Fibroblast of lung (primary cell): ENCODE measurements at places on chromosomes 11 and 22. TPM values are rescaled to one million over a fixed set of nuclear protein-coding genes. Genes with fewer than 3 reads are reported as not detected.
A peak's percentile ranks its signal among the peaks of the same experiment; 100 is the strongest.

DNA sequence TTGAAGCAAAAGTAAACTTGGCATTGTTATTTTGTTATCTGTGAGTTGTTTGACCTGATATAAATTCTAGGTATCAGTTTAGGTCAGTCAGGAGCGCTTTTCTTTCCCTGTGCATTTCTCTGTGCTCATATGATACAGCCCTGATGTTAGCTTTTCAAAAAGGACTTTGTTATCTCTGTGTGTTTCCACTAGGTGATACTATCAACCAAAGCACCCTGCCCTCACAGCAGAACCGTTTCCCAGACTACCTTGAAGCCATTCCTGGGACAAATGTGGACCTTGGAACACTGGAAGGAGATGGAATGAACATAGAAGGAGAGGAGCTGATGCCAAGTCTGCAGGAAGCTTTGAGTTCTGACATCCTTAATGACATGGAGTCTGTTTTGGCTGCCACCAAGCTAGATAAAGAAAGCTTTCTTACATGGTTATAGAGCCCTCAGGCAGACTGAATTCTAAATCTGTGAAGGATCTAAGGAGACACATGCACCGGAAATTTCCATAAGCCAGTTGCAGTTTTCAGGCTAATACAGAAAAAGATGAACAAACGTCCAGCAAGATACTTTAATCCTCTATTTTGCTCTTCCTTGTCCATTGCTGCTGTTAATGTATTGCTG is 87.7 kb upstream of the BIRC3 start:
- no peak for DNase-seq

GRCh38 chr11:124872741-124873140 is 7.5 kb downstream of the ROBO3 start:
- DNase-seq: no peak

DNA sequence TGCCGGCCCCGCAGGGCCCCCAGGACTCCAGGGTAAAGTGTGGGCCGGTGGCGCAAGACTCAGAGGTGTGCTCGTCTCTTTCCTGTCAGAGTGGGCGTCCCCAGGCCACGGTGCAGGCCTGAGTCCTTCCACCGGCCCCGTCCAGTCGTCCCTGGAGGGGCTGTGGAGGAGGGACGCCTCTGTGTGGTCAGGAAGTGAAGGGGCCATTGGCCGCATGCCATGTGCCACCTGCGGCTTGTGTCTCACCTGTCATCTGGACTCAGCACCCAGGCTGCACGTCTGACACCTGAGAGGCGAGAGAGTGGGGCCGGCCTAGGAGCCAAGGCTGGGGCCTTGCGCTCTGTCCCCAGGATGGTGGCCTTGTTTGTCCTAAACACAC is 25.2 kb downstream of the MUC6 start:
- no peak for DNase-seq

MMP3 gene
- total RNA-seq: 1.8 and 47.1 TPM in 2 replicates

DNA sequence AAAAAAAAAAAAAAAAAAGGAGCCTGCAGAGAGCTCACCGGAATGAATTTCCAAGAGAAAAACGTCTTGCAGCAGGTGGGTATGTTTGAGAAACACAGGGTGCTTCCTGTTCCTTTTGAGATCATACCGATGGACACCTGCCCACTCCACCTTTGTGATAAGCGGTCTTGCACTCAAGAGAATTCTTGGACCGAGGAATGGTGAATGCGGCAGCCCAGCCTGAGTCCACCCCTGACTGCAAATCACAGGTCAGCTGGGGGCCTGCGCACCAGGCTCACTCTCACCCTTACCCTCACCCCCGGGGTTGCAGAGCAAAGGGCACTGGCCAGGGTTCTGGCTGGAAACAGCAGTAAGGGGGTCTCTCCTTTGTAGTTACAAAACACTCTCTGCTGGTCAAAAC is 16.8 kb upstream of the TEF start:
- DNase-seq: no peak

DDX25 gene
- not detected in 2 replicates for total RNA-seq

CHADL gene
- 2.1 and 3.1 TPM in 2 replicates for total RNA-seq

DNA sequence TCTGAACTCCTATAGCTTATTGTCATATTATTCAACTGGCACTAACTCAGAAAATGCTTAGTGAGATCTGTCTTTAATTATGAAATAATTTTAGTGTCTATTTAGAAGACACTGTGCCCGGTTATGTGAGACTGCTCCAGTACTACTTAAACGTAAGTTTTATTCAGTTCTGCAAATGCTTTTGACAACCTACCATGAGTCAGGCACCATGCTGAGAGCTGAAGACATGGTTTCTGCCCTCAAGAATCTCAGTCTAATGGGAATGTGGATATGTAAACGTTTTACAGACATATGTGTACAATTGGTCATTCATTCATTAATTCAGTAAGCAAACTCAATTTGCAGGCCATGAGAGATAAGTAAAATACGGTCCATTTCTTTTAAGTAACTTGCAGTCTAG is 40.0 kb downstream of the DCUN1D5 start:
- peak; percentile 80 for DNase-seq

DNA sequence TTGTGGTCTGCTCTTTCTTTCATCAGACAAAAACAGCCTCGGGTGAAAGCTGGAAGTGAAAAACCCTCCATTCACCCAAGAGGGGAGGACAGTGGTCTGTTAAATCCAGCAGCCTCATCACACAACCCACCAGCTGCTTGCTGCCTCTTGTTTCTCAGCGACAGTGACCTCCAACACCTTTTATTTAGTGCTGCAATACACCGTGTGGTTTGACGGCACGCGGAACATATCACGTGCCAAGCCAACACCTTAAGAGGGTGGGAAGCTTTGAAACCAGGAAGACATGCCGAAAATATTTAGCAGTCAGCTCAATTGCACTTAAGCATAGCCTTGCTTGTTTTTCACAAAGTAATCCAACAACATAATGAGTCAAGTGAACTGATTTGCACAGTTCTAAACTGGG is 39.8 kb upstream of the POGLUT3 start:
- DNase-seq: peak; percentile 7

GRCh38 chr11:887589-887988 is 23.0 kb downstream of the CHID1 start:
- no peak for DNase-seq

DNA sequence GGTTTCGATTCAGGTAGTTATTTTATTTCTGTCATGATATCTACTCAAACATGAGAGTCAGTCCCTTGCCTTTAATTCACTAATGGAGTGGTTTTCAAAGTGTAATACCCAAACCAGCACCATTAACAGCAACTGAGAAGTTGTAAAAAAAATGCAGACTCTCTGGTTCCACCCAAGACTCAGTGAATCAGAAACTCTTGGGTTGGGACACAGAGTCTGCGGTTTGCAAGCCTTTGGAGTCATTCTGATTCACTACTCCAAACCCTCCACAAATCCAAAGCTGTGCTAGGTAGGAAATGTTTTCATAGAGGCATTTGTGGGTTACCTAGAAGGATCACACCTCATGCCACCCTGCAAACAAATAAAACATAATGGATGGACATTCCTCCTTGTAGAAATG is 340.1 kb downstream of the NTM start:
- DNase-seq: no peak

- no peak for DNase-seq
These were observed 15.3 kb downstream of the RCOR2 start for GRCh38 chr11:63901660-63902059.

TEX12 gene
- total RNA-seq: 0.17 TPM in 1 of 2 replicates, not detected in the other

SYNGR1 gene
- 7.7 and 13.0 TPM in 2 replicates for total RNA-seq

SLC3A2 gene
- total RNA-seq: 344 and 441 TPM in 2 replicates

- no peak for DNase-seq
These were observed 515 bp downstream of the BACE1 start for GRCh38 chr11:117315285-117316196.

GRCh38 chr22:33076343-33076742 is 18.2 kb upstream of the SYN3 start:
- no peak for DNase-seq

PPP2R5B gene
- 6.2 and 12.1 TPM in 2 replicates for total RNA-seq

- DNase-seq: peak; percentile 26
These were observed 137.1 kb downstream of the ADAMTS15 start for GRCh38 chr11:130585545-130585944.

DNA sequence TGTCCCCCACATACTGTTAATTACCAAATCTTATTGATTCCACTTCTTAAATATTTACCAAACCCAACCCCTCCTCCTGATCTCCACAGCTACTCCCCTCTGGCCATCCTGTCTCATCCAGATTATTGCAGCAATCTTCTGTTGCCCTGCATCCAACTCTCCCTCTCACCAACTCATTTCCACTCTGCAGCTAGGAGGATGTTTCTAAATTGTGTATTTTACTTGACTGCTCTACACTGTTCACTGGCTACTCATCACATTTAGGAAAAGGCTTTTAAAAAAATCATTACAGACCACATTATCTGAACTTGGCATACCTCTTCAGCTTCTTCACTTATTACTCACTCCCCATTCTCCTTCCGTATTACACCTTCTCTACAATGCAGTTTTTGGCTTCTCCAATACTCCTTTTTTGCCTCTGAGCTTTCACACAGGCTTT is 117.9 kb downstream of the ATG16L2 start:
- DNase-seq: peak; percentile 74

GRCh38 chr11:66388780-66389386 is 17.3 kb upstream of the SLC29A2 start:
- peak; percentile 56 for DNase-seq

- DNase-seq: no peak
These were observed 1.1 kb downstream of the IGLL5 start for GRCh38 chr22:22888571-22889353.

TXNRD2 gene
- 18.2 and 30.7 TPM in 2 replicates for total RNA-seq

DNA sequence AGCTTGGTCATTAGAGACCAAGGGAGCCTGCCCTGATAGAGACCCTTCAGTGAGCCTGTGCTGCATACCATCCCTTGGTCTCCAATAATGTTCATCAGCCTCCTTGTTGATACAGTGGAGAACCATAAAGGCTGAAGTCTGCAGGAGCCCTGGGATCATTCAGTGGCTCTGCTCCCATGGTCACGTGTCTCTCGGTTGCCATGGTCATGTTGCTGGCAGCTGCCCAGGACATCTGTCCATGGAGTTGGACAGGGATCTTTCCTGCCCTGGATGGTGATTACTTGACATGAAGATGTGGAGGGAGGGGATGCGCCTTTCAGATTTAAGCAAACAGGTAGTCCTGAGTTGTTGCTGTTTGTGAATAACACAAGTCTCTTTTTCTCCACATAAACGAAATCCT is 38.2 kb downstream of the CYB5R2 start:
- no peak for DNase-seq

GRCh38 chr11:64777449-64778222 is 706 bp downstream of the SF1 start:
- DNase-seq: peak; percentile 81

- DNase-seq: no peak
These were observed 94.8 kb upstream of the AMOTL1 start for GRCh38 chr11:94673386-94673785.

DNA sequence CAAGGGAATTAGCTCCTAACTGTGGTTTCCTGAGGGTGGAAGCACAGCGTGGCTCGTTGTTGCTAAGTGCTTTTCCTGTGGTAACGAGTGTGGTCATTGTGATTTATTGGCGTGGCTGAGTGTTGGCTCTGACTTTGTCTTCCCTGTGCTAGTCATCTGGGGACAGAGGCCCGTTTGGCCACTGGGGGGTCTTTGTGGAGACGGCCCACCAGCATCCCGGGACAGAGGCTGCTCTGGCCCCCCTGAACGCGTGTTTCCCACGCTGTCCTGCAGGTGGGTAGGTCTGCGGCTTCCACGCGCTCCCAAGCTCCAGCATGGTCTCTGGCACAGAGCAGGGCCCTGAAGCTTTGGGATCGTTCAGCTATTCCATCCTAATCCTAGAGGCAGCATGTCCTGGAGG is 1040.0 kb downstream of the TBC1D22A start:
- no peak for DNase-seq

DNA sequence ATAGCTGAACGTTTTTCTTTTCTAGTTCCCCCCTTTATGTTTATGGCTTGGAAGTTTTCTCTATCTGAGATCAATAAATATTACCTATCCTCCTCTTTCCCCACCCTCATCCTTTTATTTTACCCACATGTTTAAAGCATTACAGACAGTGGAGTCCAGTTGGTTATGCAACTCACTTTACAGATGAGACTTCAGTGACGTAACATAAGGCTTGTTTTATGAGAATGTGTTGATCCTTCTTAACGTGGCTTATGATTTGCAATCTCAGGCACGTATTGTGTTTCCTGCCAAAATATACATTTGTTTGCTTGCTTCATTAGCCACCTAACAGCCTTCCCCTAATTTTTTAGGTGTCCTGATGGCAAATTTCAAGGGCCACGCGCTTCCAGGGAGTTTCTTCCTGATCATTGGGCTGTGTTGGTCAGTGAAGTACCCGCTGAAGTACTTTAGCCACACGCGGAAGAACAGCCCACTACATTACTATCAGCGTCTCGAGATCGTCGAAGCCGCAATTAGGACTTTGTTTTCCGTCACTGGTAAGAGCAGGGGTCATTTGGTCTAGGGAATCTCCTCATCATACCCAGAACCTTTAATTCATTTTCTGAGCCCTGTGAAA is 36.6 kb downstream of the TMEM45B start:
- DNase-seq: no peak

OR10G6 gene
- total RNA-seq: not detected in 2 replicates

BBOX1 gene
- total RNA-seq: not detected in 2 replicates

DNA sequence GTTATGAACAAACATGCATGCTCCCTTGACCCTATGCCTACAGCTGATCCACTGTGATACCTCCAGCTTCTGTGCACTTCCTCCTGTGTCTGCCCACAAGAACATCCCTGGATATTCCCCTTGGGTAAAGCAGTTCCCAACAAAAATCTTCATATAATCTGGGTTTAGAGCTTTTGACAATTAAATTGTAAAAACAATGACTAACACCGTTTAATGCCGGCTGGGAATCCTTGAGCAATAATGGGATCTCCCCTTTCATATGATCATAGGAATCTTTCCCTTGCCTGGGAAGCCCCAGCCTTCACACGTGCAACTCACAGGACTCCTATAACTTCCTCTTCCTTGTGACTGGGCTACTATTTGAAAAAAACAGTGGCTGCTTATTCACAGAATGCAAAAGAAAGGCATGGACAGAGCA is 6.3 kb upstream of the ZC3H12C start:
- peak; percentile 37 for DNase-seq

- no peak for DNase-seq
These were observed 2.0 kb downstream of the PDGFB start for GRCh38 chr22:39242595-39243438.

GRCh38 chr11:82009133-82009532 is 724.5 kb downstream of the FAM181B start:
- no peak for DNase-seq

- DNase-seq: no peak
These were observed 13.0 kb downstream of the MTFP1 start for GRCh38 chr22:30438559-30438958.

LRRC56 gene
- 0.77 and 1.3 TPM in 2 replicates for total RNA-seq

BAIAP2L2 gene
- total RNA-seq: 0.26 and 0.83 TPM in 2 replicates

- no peak for DNase-seq
These were observed 9.9 kb downstream of the NDUFV1 start for GRCh38 chr11:67616431-67617242.

NLRP10 gene
- 0.26 and 9.6 TPM in 2 replicates for total RNA-seq

PNPLA5 gene
- under 0.01 and 0.33 TPM in 2 replicates for total RNA-seq

FIBIN gene
- total RNA-seq: 89.8 and 112 TPM in 2 replicates

CENPM gene
- total RNA-seq: 0.77 and 11.6 TPM in 2 replicates

GRCh38 chr11:34859496-34859895 is 56.7 kb downstream of the APIP start:
- DNase-seq: no peak

FERMT3 gene
- total RNA-seq: 1.0 and 3.6 TPM in 2 replicates

- DNase-seq: no peak
These were observed 483.0 kb downstream of the BRD1 start for GRCh38 chr22:49344656-49345055.

OR51B6 gene
- not detected in 2 replicates for total RNA-seq

- no peak for DNase-seq
These were observed 225.9 kb downstream of the BRD1 start for GRCh38 chr22:49601614-49602321.
